ENCODE measurements at places on chromosomes 3 and 15. TPM values are rescaled to one million over a fixed set of nuclear protein-coding genes. Genes with fewer than 3 reads are reported as not detected.

CPNE4 gene
- not detected for total RNA-seq

SLC28A1 gene
- not detected for total RNA-seq

KLHL6 gene
- total RNA-seq = 17.3 TPM

ZNF660 gene
- 4.6 TPM for total RNA-seq

CA12 gene
- total RNA-seq = not detected

GRCh38 chr3:153087595-153088566, 74.1 kb upstream of the RAP2B start:
- no peak for DNase-seq

- no peak for DNase-seq
Observed at GRCh38 chr3:30421266-30421665, 185.1 kb upstream of the TGFBR2 start.

DNA sequence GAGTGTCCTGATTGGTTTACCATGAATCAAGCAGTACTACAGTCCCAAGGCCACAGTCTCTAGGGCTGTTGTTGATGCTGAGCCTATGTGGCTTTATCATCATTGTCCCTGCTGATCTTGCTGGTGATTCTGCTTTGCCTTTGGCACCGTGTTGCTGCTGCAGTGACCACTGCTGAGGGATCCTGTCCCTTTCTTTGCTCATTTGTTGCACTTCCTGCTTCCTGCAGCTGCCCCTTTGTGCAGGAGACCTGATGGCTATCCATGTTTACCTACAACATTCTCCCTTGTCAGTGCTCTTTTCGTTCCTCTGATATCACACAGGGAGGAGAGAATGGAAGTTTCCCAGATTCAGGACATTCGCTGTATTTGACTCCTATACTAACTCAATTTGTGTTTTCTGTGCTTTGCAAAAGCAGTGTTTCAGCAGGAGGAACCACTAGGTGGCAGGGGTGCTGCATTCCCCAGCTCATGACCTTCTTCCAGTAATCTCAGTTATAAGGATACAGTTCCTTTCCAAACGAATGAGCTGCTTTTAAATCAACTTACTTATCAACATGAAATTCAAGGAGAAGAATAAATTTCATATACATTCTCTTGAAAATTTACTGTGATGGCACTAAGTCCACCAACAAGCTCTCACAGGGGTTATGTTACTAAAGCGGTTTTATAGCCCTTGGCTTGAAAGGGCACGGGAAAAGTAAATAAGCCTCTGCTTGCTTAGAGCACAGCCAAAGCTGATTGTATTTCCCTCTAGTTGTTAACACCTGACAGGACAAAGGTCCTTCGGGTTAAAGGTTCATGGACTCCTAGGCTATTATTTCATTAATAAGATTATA, 9.7 kb upstream of the THUMPD3 start:
- peak; percentile 80 for DNase-seq

GRCh38 chr3:18086760-18087159, 338.4 kb downstream of the SATB1 start:
- no peak for DNase-seq

- DNase-seq = no peak
Observed at GRCh38 chr3:109140318-109140717, 3.8 kb downstream of the C3orf85 start.

DNA sequence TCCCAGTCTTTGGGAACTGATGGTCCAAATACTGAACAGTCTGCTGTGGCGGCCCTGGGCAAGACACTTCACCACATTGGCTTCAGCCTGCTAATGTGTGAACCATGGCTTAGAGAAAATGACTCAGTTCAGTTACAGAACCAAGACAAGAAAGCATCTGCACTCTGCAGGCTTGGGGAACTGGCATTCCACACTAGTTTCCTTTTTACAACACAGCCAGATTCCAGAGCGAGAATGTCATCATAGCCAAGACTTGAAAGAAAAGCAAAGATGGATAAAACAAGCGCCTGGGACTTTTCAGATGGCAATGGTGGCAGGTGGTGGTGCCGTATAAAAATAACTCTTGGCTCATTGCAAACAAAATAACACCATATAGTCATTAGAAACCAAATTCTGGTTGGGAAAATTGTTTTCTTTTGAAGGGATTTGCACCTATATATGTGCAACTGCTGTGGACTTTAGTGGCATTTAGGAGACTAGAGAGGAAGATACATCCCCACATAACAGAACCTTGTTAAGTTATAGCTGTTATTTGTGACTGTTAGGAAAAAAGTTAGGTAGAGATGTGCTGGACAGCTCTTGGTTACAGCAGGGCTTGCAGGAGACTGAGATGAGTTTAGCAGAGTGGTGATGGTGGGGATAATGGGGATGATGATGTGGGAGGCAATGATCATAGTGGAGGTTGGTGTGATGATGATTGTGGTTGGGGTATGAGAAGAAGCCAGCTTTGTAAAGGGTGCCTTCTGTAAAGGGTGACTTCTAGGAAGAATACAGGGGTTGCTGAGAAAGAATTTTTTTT, 273.6 kb downstream of the THRB start:
- DNase-seq = no peak

DNA sequence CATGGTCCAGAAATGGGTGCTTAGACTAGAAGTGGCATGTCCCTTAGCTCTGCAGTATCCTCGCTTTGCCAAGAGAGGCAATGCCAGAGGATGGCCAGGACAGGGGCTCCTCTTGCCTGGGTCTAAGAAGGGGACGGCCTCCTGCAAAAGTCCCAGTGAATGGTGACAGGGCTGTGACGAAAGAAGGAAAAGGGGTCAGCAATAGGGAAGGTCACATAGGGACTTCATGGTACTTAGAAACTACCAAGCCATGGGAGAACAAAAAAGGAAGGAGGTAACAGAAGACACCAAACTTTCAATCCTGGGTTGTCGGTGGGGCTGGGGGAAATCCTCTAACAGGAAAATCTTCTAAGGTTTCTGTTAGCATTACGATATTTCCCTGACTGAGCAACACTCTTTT, 36.2 kb upstream of the ATOSA start:
- no peak for DNase-seq

- DNase-seq = no peak
Observed at GRCh38 chr3:154275292-154275691, 49.0 kb downstream of the DHX36 start.

DNA sequence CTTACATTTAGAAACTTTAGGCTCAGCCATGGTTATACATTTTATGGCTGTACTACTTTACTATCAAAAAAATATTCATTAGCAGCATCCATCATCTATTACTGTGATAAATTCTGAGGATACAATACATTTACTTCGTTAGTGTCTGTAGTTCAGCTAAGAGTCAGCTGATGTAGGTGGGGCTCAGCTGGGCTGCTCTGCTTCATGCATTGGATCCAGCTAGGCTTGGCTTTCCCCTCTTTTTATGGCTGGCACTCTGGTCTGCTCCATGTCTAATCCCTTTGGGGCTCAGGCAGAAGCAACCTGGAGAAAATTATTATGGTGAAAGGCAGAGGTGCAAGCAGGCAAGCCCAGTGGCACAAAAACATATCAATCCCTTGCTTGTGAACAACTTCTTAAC, 930.1 kb upstream of the NR2F2 start:
- no peak for DNase-seq

DNA sequence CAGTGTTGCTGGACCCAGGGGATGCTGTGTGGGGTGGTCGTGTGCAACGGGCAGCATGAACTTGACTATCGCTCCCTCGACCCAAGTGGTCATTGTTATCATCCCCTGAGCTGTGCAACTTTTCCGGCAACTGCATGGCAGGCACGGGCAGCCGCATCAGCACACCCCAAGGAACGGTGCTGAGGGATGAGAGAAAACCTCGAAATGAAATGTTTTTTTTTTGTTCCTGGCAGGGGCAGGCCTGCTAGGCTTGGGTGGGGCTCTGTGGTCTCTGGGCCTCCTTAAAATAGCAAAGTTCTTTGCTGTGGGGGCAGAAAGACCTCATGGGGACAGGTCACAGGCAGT, 51.4 kb downstream of the CORO2B start:
- DNase-seq = no peak

DNA sequence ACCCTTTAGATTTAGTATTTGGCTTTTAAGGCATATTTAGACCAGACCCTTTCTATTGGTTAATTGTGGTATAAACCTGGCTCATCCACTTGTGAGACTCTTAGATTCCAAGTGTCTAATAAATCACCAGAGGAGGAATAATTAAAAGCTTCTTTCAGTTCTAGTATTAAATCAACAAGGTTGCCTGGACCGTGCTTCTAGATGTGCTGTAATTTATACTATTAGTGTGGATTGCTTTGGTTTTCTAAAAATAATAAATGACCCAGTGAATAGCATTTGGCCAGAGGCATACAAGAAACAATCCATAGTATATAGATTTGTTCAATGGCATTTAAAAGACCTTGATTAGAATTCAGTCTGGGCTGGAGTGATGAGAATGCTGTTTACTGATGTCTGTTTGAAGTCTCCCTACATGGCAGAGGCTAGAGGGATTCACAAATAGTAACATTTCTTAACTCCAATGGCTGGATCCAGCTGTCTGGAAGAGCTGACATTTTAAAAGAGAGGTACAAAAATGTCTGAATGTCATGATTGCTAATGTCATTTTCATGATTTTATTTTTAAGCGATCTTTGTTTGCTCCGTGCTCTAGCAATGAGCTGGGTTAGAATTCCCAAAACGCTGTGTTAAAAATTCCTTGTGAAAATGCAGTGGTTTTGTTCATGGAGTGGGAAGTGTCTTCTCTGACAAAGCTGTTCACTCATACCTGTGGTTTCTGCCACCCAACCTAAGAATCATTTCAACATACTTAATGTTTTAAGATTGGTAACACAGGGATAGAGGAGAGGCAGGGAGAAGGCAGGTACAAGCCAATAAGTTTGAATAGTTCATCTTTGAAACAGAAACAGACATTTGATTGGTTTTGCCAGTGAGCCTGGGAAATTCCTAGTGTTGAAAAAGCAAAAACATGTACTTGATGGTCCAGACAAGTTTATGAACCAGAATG, 89.9 kb downstream of the RBMS3 start:
- no peak for DNase-seq
